NCI-H2081 treated with DMSO at 0.1 percent for 48 hours (cell line): ENCODE measurements at places on chromosomes 4 and X.

DNA sequence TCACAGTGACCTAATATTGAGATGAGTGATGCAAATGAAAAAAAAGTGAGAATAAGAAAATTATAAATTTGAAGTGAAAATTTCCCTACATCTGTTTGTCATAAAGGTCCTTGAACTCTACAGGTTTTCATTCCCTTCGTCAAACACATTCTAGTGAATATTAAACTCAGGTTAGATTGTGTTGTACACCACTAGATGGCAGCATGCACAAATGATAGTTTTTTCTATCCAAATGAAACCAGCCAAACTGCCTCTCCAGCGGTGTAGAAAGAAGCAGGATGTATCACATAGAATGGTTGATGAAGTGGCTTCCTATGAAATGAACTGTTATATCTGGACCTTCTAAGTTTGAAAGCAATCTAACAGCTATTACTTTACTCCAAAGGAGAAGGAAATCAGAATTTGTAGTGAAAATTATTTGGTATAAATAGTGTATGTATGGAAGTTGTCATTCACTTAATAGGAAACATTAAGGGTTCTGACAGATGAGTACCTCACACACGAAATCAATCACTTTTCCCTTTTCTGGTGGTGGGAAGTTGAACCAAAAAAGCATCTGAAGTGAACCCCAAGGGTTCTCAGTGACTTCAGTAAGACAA is 382.7 kb downstream of the UNC5C start:
- no peak for DNase-seq

DNA sequence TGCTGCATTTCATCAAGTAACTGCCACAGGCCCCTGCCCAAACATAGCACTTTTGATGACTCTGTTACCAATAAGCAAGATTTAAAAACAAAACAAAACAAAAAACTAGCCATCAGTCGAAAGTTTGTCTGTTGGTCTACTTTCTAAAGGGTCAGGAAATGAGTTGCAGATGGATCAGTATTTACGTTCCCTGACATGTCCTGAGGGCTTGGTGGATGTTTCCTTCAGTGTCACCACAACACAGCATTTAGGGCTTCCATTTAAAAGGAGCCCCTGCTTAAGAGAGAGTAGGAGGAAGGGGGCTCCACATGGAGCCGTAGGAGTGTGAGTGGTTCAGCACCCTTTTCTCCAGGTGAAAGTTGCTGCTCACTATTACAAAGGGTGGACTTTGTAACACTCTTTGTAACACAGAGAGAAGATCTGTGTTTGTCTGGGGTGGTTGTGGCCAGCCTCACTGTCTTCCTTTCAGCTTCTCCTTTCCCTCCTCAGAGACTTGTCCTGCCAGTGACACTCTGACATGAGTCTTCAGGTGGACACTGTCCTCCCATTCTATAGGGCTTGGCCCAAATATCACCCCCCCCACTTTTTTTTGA is 167.5 kb upstream of the PDE5A start:
- no peak for DNase-seq

- DNase-seq, result no peak
These were observed 889.7 kb downstream of the PDHA2 start for GRCh38 chr4:96729641-96730040.

DNA sequence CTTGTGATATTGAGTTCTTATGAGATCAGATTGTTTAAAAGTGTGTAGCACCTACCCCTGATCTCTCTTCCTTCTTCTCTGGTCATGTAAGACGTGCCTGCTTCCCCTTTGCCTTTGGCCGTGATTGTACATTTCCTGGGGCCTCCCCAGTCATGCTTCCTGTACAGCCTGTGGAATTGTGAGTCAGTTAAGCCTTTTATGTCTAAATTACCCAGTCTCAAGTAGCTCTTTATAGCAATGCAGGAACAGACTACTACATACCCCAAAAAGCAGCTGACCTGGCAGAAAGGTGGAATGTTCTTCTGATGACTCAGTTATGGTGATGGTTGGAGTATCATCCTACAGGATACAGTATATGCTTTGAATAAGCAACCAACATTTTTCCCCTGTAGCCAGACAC is 11.4 kb upstream of the MCUB start:
- DNase-seq, result no peak

GRCh38 chr4:44448521-44449461 is at the start of gene KCTD8:
Gene KCTD8, minus strand, starts transcription at chr4:44448809.
- DNase-seq, result peak; percentile 75

DNA sequence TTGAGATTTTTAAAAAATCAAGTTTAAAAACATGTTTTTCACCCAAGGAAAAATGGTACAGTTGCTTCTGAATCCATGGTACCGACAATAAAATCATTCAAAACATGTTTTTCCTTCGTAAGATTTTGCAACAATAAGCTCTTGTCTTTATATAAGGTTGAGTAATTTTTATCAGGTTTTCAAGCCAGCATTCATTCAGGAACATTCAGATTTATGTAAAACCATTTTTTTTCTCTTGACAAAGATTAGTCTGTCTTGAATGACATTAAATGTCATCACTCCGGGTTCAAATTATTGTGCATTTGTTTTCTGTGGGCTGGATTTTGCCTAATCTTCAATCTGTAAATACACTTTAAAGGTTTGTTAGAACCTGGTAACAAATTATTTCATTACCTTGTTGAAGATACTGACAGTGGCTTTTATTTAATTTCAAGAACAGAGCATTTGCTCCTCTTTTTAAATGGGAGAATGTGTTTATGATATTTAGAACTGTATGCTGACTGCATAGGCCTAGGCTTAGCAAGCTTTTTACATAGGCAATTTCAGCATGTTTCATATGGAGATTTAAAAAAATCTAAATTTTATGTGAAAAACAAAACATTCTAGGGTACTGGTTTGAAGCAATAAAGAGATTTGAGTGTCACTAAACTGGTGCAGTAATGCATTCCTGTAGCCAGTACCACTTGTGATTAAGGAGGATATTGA is 336.4 kb upstream of the HAND2 start:
- DNase-seq, result no peak

- no peak for DNase-seq
These were observed 32.7 kb downstream of the ELF2 start for GRCh38 chr4:139144161-139144859.

DNA sequence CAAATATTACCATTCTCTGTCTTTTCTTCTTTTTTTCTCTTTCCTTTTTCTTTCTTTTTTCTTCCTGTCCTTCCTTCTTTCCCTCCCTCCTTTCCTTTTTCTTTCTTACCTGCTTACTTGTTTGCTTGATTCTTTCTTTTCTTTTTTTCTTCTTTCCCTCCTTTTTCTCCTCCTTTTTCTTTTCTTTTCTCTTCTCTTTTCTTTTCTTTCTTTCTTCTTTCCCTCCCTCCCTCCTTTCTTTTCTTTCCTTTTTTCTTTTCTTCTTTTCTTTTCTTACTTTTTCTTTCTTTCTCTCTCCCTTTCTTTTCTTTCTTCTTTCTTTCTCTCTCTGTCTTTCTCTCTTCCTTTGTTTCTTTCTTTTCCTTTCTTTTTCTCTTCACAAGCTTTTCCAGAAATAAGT is 697.4 kb upstream of the ADGRL3 start:
- no peak for DNase-seq

DNA sequence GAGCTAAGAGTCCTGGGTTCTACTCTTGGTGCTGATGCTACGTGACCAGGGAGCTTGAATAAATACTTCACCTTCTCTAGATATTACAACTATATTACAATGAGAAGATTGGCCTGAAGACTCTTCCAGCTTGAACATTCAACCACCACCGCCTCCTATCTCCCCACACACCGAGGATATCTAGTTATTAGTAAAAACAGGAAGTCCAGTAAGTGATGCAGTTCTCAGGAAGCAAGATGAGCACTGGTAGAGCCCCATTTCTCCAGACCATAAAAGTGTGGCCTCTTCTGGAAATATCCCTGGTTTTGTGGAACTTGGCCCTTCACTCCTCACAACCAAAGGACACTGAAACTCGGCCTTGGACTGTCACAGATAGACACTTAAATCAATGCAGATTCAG is 18.5 kb downstream of the PJA1 start:
- DNase-seq, result no peak

- DNase-seq, result no peak
These were observed 46.1 kb upstream of the TSPAN7 start for GRCh38 chrX:38515291-38515690.

GRCh38 chrX:39718981-39719380 is 378.8 kb downstream of the BCOR start:
- no peak for DNase-seq

DNA sequence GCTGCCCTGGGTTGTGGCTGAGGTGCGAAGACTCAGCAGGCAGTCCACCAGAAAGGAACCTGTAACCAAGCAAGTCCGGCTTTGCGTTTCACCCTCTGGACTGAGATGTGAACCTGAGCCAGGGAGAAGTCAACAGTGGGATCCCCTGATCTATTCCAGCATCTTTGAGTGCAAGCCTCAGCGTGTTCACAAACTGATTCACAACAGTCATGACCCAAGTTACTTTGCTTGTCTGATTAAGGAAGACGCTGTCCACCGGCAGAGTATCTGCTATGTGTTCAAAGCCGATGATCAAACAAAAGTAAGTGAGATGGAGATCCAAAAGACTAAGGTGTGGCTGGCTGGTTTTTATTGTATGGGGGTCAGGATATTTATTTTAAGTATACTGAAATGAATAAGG is 11.3 kb downstream of the TBC1D1 start:
- no peak for DNase-seq

DNA sequence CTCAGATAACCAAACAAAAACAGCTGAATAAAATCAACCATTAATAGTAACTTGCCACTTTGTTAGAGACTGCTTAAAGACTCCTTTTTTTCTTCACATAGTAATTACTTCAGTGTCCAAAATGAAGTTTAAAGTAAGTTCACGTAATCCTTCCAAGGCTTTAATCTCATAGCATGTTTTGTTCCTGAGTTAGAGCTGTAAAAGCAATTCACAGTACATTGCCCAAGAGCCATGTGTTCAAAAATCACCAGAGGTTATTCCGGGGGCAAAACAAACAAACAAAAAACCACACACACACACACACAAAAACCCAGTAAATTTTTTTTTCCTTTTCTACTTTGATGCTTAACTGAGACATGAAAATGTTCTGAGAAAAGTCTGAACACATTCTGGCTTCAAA is 6.1 kb downstream of the GPR82 start:
- DNase-seq, result no peak

GRCh38 chrX:13716455-13716854 is 18.0 kb downstream of the TRAPPC2 start:
- no peak for DNase-seq

DNA sequence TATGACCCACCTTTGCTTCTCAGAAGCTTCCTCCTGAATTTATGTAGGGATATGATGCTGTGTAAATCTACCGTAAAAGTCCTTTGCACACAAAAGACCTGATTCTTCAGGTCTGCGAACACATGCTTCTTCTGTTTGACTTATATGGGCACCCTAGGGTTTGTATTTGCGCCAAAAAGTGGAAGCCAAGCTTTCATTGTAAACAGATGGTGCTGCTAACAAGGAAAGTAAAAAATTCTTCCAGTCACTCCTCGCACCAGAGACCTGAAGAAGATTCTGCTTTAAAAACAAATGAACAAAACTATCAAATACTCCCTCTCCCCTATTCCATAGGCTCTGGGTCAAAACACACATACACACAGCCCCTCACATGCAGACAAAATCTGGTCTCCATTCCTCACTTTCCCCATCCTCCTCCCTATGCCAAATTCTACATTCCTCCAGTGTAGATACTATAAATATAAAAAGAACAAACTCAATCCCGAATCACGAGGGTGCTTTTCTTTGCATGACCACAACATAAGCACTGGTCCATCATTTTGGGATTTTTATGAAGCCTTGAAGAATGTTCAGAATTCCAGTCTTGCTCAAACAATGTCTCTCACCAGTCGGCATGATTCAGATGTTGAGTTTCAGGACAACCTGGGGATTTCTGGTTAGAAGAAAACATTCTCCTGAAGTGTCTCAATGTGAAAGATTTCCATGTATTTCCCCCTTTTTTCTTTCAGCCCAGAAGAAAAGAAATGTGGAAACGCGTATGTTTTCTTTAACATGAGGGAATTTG is 125.1 kb downstream of the PALLD start:
- no peak for DNase-seq

GRCh38 chrX:19897091-19897490 is 9.7 kb upstream of the SH3KBP1 start:
- no peak for DNase-seq

DNA sequence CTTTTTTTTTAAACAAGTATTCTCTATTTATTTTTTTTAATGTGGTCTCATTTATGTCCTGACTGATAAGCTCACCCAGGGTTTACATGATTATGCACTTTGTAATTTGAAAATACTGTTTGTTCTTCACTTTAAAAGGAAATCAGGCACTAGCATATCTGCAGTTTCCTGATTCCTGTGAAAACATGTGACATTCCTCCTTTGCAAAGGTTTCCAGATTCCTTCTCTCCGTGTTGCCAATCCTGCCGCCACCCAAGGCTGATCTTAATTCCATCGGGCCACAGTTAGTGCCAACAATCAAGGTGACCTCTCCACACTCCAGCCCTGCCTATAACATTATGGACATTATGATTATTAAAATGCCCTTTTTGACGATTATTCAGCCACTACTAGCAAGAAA is 225.4 kb downstream of the PCDH7 start:
- DNase-seq, result no peak

DNA sequence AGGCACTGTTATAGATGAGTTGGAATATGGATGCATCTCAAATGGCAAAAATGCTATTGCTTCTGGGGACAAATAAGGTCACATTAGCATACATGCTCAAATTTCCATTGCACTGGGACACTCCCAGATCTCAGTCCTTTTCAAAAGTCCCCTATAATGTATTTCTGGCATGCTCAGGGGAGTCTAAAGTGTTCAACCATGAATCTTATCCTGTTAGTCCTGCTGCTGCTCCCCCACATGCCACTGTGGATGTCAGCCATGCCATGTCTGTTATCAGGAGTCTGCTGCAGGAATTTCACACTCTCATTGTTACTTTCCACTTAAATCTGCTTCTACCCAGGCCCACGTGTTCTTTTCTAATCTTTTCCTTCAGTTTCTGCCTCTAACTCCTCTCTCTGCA is 1000.6 kb downstream of the CCSER1 start:
- DNase-seq, result no peak

GRCh38 chrX:107571296-107571998 is 56.9 kb upstream of the PRPS1 start:
- no peak for DNase-seq

- no peak for DNase-seq
These were observed 30.3 kb downstream of the FAM53A start for GRCh38 chr4:1653776-1654175.

GRCh38 chr4:26321373-26322221 is 783 bp downstream of the RBPJ start:
- no peak for DNase-seq

GRCh38 chr4:106114270-106114669 is 201.7 kb downstream of the TBCK start:
- no peak for DNase-seq

GRCh38 chr4:40572692-40573310 is 56.9 kb downstream of the RBM47 start:
- DNase-seq, result no peak

DNA sequence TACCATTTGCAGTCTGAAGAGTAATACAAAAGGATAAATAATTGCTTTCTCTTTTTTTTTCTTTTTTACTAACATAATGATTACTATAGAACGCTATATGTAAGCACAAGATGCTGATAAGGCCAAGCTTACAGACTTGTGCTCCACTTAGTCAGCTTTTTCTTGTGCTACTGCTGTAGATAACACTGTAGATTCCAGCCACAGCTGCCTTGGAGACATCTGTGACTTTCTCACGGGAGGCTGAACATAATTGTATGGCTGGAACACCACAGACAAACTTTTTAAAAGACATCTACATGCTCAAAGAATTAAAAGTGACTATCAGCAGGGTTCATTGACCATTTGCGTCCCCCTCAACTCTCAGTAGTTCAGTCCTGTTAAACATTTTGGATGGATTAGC is 381.7 kb upstream of the AMOT start:
- DNase-seq, result no peak
